ENCODE measurements at places on chromosomes 11 and 22. TPM values are rescaled to one million over a fixed set of nuclear protein-coding genes. Genes with fewer than 3 reads are reported as not detected.

- peaks cover 21% of the 10 kb centered on the region for H3K4me1 ChIP-seq
- peak within 1 kb of the TSS; percentile 61 for H3K27ac ChIP-seq
- no peaks in the 10 kb centered on the region for H3K27me3 ChIP-seq
- no peaks in the 10 kb centered on the region for H3K36me3 ChIP-seq
- peak; percentile 98 for DNase-seq
These were observed at the start of the genes COA4 and PAAF1 for GRCh38 chr11:73876424-73877310. TSS of gene COA4 (minus strand) at chr11:73876846. CDS start at chr11:73873378, 3,468 bp downstream. TSS of gene PAAF1 (plus strand) at chr11:73876999. CDS start at chr11:73877022, 23 bp downstream.

The MAJIN gene
- total RNA-seq: 0.06 TPM

The SYT12 gene
- 0.50 TPM for total RNA-seq

DNA sequence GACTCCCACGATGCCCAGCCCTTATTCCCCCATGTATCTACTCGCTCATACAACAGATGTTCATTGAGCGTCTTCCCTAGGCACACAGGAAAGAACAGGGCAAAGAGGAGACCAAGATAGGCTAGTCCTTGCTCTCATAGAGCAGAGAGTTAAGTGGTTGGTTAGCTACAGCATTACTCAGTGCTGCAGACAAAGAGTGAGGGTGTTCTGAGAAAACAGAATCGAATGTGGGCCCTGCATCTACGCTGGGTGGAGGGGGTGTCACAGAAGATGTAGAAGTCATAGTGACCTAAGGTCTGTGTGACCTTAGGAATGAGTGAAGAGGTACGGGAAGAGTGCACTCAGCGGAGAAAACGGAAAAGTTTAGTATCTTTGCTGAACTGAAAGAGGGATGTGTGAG is 12.3 kb downstream of the PSMD13 start:
- H3K36me3 ChIP-seq: no peaks in the 10 kb centered on the region
- H3K4me3 ChIP-seq: no peak overlapping the region
- no peak for DNase-seq
- no peaks in the 10 kb centered on the region for H3K27me3 ChIP-seq

DNA sequence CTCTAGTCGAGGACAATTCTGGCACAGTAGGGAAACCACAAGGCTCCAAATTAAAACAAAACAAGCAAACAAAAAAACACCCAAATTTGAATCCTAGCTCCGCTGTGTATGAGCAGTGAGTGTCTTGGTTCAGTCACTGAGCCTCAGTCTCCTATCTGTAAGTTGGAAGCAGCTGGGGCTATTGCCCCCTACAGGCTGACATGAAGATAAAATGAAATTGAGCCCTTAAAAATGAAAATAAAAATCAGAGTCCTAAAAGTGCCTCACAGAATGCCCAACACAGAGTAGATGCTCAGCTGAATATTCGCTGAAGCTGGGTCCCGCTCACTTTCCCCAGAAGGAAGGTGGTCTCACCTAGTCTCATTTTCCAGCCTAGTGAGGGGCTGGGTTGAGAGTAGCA is 65.2 kb downstream of the PDE2A start:
- H3K4me1 ChIP-seq: no peaks in the 10 kb centered on the region
- no peaks in the 10 kb centered on the region for H3K36me3 ChIP-seq
- DNase-seq: peak; percentile 34
- no peak overlapping the region for H3K4me3 ChIP-seq

- H3K4me1 ChIP-seq: peaks cover 6% of the 10 kb centered on the region
- DNase-seq: peak; percentile 11
- H3K4me3 ChIP-seq: no peak overlapping the region
- no peaks in the 10 kb centered on the region for H3K27me3 ChIP-seq
- no peak overlapping the region for H3K27ac ChIP-seq
These were observed 100.6 kb downstream of the RRAS2 start for GRCh38 chr11:14258221-14258935.

The DDI1 gene
- not detected for total RNA-seq

DNA sequence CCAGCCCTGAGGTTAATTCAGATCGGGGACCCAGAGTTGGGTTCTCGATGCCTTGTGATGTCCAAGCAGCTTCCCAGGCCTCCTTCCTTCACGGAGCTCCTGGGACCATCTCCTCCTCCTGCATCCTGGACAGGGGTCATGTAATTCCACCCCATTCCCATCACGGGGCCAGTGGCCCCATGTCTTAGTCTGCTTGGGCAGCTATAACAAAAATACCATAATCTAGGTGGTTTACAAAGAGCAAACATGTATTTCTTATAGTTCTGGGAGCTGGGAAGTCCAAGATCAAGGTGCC is 41.7 kb upstream of the PRDM11 start:
- no peak overlapping the region for H3K4me3 ChIP-seq
- no peak for DNase-seq
- H3K36me3 ChIP-seq: no peaks in the 10 kb centered on the region
- H3K4me1 ChIP-seq: no peaks in the 10 kb centered on the region
- H3K27me3 ChIP-seq: no peaks in the 10 kb centered on the region

The ZNF214 gene
- 13.2 TPM for total RNA-seq

GRCh38 chr11:36792996-36793914 is 195.2 kb upstream of the RAG2 start:
- DNase-seq: peak; percentile 41
- H3K4me1 ChIP-seq: peaks cover 4% of the 10 kb centered on the region
- no peaks in the 10 kb centered on the region for H3K27me3 ChIP-seq
- H3K36me3 ChIP-seq: no peaks in the 10 kb centered on the region
- no peak overlapping the region for H3K27ac ChIP-seq

GRCh38 chr11:117713538-117713991 is 83.5 kb downstream of the DSCAML1 start:
- H3K36me3 ChIP-seq: no peaks in the 10 kb centered on the region
- peaks cover 35% of the 10 kb centered on the region for H3K4me1 ChIP-seq
- H3K4me3 ChIP-seq: no peak overlapping the region
- peaks cover 7% of the 10 kb centered on the region for H3K27me3 ChIP-seq
- DNase-seq: no peak

- no peak overlapping the region for H3K4me3 ChIP-seq
- H3K27me3 ChIP-seq: peaks cover 49% of the 10 kb centered on the region
- DNase-seq: no peak
- peaks cover 17% of the 10 kb centered on the region for H3K4me1 ChIP-seq
- no peaks in the 10 kb centered on the region for H3K36me3 ChIP-seq
These were observed 3.1 kb upstream of the TMEM109 start for GRCh38 chr11:60910711-60911380.

The IFITM5 gene
- not detected for total RNA-seq
